Stimulated activated CD4-positive, alpha-beta T cell treated with anti-CD3 and anti-CD28 coated beads, Interleukin-1b, Interleukin-23, amount 100 ng/mL, for 1 hour (primary cell): ENCODE measurements at places on chromosomes 7 and 10.

DNA sequence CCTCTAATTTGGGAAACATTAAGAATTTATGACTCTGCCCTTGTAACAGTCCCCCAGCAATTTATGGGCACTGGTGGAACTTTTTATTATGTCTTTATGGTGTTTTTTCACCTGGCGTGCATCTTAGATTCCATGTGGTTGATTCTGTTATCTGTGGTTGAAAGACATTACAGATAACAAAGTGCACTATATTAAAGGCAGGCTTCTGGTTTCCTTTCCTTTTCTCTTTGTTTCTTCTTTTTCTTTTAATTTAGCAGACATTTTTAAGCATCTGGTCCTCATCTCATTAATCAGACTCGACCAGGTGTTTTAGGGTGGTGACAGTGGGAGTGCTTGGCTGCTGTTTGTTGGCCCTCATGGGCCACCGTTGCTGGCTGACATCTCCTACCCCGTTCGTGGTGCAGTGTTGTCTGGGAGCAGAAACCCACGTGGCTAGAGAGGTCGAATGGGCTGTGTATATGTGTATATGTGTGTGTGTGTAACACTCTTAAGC, 77.4 kb downstream of the LRMDA start:
- DNase-seq: no peak

DNA sequence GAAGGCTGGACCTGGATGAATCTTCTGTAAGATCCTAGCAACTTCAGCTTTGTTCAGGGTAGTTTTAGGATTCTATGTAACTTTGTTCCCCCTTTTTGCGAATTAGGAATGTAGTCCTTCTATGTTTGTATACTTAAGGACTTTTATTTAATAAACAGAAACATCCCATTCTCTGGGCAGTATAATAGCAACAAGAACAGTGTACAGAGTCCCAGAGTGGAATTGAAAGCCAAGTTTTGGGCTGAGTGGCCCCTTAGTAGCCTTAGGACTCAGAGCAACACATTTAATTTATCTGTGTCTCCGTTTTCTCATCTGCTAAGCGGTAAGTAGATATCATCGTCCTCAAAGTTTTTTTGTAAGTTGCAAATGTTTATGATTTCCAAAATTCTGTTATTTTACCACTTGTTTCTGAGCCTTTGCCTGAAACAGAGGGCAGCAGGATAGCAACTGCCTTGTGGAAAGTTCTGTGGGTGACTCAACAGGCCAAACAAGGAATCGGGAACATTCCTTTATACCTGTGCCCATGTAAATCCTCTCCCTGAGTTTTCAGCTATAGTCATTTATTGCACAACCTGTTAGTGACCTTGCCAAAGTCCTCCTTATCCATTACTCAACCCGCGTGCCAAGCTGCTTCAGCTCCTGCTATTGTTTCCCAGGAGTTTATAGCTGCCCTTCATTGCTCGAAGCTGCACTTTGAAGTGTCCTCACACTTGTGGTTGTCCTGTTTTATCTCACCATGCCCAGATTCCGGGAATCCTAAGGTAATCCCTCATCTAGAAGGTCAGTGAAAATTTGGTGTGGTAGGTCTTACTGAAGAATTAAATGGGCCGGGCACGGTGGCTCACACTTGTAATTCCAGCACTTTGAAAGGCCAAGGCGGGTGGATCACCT, 199.1 kb upstream of the AHR start:
- DNase-seq: no peak

- DNase-seq: no peak
These were observed 51.2 kb downstream of the INSYN2A start for GRCh38 chr10:127145173-127145572.

DNA sequence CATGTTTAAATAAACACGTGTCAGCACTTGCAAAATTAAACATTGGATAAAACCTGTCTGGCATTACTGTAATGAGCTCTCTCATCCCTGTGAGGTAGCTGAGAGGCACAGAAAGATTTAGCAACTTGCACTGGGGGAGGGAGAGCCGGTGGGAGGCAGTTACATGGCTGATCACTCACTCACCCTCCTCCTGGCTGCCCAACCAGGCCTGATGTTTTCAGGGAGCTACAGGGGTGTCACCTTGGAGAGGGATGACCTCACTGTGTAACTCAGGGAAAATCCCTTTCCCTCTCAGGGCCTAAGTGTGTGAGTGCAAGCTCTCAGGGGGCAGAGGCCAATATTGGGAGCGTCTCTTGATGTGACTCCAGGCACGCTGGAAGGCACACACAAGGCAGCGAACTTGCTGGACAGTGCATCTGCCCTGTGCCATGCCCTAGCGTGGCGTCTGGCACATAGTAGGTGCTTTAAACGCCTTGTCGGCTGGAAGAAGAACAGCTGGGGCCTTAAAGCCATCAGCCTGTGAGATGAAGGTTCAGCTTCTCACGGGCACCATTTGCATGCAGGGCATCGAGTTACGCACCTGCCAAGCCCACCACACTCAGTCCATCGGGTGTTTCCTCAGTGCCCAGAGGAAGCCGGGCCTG, 51.1 kb downstream of the ELFN1 start:
- no peak for DNase-seq

DNA sequence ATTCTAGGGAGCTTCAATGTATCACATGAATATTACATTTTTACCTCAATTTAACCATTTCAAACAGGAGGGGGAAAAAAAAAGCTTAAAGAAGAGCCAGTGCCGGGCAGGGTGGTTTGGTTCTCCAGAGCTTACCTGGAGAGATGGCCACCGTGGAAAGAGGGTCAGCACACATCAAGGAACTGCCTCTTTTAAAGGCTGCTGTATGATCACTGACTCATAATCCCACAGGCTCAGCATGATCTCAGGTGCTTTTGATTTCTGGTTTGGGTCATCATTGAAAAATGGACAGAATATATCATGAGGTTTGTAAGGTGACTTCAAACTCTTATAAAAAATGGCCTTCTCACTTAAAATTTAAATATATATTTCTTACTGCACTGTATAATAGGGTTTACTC, 67.5 kb upstream of the MDFIC start:
- DNase-seq: no peak

DNA sequence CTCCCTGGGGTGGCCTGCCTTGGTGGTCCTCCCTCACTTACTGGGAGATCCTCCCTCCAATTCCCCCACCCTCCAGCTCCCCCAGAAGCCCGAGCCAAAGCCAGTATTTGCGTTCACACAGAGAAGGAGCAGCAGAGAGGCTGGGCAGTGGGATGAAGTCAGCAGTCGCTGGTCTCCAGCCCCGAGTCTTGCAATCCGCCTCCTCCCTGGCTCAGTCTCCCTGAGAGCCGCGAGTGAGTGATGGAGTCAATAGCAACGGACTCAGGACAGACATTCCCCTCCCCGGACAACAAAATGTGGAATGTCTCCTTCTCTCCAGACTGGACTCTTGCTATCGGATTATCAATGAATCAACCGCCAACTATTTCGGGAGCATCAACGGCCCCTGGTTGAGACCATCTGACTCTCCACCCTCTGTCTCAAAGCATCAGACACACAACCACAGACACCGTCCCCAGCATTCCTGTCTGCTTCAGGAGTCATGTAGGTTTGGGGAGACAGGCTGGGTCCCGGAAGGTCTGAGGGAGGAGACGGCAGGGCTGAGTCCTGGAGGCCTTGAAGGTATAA, 178.4 kb downstream of the SH3PXD2A start:
- DNase-seq: no peak

GRCh38 chr7:47231032-47231431, 350.9 kb downstream of the TNS3 start:
- DNase-seq: no peak

GRCh38 chr7:19016140-19016539, 101.3 kb downstream of the TWIST1 start:
- DNase-seq: no peak

DNA sequence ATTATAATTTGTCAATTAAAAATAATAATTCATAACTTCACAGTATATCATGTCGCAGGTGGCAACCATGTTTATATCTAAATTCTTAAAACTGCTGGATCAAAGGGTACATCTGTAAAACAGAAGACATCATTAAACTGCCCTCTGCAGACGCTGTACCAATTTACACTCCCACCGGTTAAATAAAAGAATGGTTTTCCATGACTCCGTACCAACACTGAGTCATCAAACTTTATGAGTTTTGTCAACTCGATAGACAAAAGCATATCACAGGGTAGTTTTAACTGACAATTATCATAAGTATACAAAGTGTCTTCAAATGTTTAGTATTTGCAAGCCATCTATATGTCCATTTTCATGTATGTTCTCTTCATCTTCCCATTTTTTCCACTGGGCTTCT, 5.7 kb upstream of the GSTK1 start:
- DNase-seq: no peak

- no peak for DNase-seq
These were observed 113.5 kb downstream of the SMURF1 start for GRCh38 chr7:99030457-99030856.

GRCh38 chr10:48437546-48437945, 131.1 kb downstream of the MAPK8 start:
- no peak for DNase-seq

DNA sequence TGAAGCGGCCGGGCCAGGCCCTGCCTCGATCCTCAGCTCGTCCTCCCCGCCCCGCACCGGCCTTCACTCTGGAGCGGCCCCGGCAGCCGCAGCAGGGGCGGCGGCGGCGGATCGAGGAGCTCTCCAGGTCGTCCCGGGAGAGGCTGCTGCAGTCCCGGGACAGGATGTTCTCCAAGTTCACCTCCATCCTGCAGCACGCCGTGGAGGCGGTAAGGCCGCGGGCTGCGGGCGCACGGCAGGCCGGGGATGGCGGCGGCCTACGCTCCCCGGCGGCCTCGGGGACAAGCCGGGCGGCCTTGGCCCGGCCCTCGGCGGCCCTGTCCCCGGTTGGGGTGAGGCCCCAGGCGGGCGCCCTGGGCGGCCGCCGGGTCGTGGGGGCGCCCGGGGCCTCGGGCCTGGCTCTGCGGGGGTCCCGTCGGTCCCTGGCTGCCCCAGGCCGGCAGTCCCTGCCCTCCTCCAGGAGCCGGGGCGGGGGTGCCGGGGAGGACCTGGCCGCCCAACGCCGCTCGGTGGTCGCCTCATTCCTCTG, 399 bp downstream of the FHIP2A start:
- DNase-seq: no peak

- no peak for DNase-seq
These were observed 16.4 kb upstream of the C10orf120 start for GRCh38 chr10:122716025-122716424.

- no peak for DNase-seq
These were observed 109.4 kb downstream of the PRKAG2 start for GRCh38 chr7:151767557-151767956.

DNA sequence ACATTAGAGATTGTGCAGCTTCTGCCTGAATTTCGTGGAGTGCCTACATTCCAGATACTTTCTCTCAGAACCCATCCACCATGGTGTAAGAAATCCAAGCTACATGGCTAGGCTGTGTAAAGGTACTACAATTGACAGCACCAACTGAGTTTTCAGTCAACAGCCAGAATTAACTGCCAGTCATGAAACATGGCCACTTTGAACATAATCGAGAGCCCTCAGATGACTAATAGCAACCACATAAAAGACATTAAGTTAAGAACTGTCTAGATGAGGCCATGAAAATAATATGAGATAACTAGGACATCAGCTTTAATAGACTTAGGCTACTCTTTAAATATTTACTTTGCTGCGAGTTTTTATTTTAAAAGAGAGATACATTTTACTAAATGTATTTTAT, 1106.8 kb upstream of the LRRTM3 start:
- no peak for DNase-seq

DNA sequence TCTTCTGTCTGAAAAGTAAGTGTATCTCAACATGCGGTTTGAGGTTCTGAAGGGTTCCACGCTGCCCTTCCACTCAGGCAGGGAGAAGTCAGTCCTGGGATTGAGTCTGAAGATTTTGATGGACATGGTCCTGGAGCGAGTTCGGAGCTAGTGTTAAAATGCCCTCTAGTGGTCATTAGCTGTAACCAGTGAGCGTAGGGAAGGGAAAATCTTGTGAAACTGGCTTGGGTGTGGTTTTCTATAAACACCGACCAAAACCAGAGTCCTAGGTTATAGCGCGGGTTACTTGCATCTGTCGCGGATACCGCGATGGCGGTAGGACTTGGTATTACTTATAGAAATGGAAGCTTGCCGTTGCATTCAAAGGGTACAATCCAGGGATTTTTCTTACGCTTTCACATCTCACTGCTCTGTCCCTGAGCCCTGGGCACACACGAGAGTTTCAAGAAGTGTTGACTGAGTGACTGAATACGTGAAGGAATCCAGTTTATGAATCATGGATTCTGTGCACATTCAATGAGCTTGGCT, 348.2 kb upstream of the C7orf33 start:
- DNase-seq: no peak

- no peak for DNase-seq
These were observed 20.0 kb downstream of the FOXI2 start for GRCh38 chr10:127757033-127757432.
